ENCODE measurements at places on chromosomes 7 and 10.

- no peak for DNase-seq
Observed at GRCh38 chr7:23106823-23107663, 1.5 kb downstream of the KLHL7 start.

- DNase-seq: no peak
Observed at GRCh38 chr10:31927565-31927883, 1.1 kb downstream of the ARHGAP12 start.

DNA sequence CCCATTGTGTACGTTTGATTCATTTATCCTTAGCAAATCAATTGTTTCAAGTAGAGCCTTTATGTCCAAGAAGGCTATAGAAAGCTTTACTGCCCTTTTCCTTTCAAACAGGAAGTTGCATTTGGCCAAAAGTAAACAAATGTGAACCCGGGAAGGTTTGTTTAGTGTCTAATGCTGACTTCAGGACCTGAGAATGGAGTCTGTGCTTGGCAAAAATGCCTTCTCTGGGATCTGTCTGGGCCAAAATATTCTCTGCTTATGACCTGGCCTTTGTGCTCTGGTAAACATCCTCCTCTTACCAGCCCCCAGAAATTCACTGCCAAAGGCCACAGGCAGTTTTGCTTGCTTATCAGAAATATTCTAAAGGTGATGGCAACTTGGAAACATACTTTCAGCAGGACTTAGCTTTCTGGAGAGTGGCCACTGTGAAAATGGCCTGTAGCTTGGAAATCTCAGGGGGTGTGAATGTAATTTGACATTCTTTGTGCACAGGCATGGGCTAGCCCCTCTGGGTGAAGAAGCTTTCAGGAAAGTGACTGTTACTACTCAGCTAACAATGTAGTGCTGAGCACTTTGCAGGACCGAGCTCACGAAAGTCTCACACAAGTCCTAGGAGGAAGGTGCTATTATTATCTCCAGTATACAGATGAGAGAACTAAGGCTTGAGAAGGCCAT lies 199.5 kb downstream of the PTEN start:
- no peak for DNase-seq

GRCh38 chr10:71603150-71603549 lies 116.4 kb downstream of the C10orf105 start:
- no peak for DNase-seq

All from naive thymus-derived CD4-positive, alpha-beta T cell (primary cell).